Epithelial cell of prostate (primary cell): ENCODE measurements at places on chromosomes 3 and 15.
A peak's percentile ranks its signal among the peaks of the same experiment; 100 is the strongest.

- no peak for DNase-seq
Observed at GRCh38 chr3:132916096-132916495, 122.1 kb upstream of the TMEM108 start.

DNA sequence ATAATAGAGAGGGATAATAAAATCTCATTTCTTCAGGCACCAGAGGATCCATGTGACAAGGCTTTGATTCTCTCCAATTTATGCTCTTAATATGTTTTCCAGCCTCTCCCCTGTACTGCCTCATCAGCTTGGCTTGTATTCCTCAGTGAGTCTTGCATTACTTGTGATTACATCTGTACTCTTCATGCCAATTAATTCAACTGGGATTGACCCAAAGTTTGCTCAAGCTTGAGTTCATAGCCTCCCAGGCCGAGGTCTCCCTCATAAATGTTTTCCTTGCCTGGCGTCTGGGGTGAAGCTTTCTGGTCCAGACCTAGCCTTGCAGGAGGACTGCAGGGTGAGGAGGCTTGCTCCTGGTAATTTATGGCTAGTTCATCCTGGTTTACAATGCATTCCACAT lies 146.9 kb downstream of the CHST2 start:
- no peak for DNase-seq

DNA sequence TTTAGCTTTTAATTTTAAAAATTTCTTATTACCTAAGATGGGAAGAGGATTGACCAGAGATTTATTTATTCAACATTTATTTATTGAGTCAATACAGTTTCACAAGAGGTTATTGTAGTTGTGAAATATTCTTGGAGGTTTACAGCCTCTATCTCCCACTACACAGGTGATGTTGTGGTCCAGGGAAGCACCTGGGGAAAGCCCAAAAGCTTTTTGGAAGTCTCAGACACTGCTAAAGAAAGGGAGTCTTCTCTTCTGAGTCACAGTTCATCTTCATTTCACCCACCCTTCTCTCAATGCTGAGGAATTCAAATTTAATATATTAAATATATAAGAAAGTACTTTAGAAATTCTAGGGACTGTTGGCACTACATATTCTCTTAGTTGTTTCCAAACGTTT lies 41.8 kb downstream of the SERPINI1 start:
- DNase-seq = no peak

GRCh38 chr3:130423064-130423463 lies 77.6 kb downstream of the COL6A5 start:
- DNase-seq = no peak

DNA sequence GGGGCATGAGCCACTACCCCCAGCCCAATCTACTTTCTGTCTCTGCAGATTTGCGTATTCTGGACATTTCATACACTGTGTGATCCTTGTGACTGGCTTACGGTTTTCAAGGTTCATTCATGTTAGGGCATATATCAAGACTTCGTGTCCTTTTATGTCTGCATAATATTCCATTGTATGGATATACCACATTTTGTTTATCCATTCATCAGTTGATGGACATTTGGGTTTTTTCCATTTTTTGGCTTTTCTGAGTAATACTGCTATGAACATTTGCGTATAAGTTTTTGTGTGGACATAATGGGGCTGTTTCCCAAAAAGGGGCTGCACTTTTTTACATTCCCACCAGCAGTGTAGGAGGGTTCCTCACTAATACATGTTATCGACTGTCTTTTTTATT lies 106.6 kb downstream of the PDE8A start:
- DNase-seq = no peak

DNA sequence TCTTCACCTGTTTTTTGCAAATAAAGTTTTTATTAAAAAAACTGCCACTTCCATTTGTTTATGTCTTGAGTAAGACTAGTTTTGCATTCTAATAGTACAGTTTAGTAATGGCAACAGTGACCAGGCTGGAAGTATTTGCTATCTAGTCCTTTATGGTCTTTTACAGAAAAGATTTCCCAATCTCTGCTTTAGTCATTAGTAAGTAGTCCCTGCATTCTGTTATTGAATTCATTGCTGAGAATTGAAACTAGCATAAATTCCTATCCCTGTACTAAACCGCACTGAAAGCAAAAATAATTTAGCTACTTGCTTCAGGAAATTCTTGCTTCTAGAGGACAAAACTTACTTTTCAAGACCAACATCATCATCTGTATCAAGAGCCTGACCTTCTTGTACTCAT lies 46.2 kb downstream of the CNTN6 start:
- no peak for DNase-seq

DNA sequence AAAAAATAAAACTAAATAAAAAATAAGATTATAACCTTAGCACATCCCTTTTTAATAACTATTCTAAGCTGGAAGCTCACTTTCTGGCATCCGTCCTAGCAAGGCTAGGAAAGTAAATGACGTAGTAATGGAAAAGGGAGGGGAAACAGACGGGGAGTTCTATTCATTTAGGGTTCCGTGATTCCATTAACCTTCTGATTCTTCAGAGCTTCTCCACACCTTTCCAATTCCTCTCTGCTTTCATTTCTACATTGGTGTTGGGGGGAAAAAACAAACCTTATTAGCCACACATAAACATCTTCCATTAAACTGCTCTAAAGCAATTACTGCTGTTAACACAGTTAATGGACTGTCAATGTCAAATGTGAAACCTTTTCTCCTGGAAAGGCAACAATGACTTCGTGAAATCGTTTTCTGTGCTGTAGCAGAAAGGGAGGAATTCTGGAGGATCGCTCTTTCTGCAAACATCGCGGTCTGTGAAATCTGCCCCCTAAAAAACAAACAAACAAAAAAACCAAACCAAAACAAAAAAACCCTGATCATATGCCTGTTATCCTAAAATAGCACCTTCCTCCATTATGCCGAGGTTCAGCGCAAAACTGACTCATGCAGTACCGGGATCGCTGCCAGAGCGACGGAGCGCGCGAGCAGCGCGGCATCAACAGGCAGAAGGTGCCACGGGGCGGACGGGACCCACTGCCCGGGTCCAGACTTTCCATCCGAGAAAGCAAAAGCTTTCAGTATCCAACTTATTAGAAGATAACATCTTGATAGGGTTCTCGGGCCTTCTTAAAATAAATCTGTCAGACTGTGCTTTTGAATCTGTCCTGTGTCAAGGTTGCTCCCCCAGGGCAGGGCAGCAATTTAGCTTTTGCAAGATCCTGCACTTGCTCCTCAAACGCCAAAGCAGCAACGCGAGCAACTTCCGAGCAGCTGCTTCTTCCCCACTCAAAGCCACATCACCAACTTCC lies 156.2 kb downstream of the FGF12 start:
- no peak for DNase-seq

DNA sequence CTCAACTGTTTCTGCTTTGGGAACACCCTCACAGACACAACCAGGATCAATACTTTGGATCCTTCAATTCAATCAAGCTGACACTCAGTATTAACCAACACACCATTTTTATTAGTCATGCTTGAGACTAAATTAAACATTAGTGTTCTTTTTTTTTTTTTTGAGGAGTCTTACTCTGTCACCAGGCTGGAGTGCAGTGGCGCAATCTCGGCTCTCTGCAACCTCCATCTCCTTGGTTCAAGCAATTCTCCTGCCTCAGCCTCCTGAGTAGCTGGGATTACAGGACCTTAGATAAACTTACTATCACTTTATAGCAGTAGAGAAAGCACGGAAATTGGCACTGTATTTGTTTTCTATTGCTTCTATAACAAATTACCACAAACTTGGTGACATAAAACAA lies 2.0 kb upstream of the RAB11A start:
- no peak for DNase-seq

DNA sequence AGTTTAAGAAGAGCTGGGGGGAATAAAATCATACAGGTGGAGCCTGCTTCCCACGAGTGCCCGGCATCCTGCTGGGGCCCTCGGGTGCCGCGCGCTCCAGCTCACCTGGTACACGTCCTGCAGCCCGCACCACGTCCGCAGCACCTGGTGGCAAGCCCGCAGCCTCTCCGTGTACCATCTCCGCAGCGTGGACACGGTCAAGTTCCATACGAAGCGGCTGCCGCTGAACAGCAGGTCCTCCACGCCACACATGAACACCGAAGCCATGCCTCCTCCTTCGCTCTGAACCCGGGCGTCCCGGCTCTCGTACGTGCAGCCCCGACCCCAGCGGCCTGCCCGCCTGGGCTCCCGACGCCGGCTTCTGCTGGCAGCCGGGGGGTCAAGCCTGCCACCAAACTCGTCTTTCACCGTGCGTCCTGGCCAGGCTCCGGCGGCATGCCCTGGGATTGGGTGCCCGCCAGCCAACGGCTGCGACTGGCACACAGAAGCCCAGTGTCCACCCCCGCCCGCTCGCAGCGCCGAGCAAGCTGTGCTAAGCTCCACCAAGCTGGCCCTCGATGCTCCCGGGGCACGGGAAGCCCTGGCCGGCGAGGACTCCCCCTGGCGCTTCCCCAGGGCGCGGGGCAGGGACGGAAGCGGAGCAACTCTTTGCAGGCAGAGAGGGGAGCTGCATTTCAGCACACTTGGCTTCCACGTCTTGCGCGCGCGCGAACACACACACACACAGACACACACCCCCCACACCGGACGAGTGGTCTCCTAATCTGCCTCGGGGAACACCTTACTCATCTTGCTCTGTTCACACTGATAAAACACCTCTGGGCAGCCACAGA lies at the start of gene FRMD4B:
TSS of gene FRMD4B (minus strand) at position 366 of the 833 bp plus-strand sequence. CDS start at position 267, 99 bp downstream.
- DNase-seq = no peak

DNA sequence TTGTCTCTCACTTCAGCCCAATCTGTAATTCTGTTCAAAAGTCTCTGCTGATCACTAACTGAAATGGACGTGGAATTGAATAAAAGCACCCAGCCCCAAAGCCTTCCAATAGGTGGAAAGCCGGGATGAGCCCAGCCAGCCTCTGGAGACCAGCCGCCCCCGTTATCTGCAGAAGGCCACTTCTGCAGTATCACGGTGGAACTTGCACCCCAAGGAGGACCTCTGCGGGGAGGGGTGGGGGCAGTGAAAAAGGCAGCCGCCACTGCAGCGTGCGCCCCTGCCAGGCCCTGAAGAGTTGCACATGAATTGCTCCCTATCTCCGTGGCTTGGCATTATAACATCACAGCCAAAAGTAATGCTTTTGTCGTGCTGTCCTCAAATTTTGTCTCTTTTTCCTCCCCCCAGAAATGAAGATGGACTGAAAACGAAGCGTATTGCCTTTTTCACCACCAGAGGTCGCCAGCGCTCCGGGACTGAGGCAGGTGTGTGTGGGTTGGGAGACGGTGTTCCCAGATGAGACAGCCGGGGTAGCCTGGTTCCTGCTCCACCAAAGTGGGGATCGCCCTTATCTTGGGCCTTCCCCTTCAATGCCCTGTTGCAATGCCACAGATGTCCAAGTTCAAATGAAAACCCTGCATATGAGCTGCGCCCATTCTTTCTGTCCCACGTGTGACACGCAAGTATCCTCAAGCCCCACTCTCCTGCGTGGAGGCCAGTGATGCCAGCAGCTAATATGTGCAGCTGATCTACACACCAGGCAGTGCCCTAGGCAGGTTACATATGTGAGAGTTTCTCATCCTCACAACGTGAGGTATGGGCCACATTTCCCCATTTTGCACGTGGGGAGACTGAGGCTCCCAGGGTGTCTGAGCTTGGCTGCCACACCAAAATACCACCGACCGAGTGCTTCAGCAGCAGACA lies 96.0 kb downstream of the LRRK1 start:
- DNase-seq = no peak

- no peak for DNase-seq
Observed at GRCh38 chr3:88996691-88997090, 110.7 kb upstream of the EPHA3 start.

- DNase-seq = no peak
Observed at GRCh38 chr3:94405258-94406035, 342.6 kb downstream of the NSUN3 start.

DNA sequence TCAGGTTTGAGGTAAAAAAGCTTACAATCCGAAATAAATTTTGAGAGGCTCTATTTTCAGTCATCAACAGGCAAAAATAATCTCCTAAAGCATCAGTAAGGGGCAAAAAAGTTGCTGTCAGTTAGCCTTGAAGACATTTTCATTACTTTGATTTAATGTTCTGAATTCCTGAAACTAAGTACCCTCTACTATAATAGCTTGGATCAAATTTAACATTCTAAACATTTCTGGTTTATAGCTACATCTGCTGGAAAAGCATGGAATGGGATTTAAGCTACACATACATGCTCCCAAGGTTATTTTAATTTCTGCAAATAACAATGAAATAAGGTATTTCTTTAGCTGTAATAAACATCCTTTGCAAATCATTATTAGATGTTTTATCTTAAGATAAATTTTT lies 245.4 kb downstream of the ULK4 start:
- DNase-seq = no peak

- peak; percentile 6 for DNase-seq
Observed at GRCh38 chr15:60223176-60223575, 174.6 kb downstream of the ANXA2 start.

GRCh38 chr3:133413161-133414020 lies 13.5 kb downstream of the BFSP2 start:
- DNase-seq = no peak

DNA sequence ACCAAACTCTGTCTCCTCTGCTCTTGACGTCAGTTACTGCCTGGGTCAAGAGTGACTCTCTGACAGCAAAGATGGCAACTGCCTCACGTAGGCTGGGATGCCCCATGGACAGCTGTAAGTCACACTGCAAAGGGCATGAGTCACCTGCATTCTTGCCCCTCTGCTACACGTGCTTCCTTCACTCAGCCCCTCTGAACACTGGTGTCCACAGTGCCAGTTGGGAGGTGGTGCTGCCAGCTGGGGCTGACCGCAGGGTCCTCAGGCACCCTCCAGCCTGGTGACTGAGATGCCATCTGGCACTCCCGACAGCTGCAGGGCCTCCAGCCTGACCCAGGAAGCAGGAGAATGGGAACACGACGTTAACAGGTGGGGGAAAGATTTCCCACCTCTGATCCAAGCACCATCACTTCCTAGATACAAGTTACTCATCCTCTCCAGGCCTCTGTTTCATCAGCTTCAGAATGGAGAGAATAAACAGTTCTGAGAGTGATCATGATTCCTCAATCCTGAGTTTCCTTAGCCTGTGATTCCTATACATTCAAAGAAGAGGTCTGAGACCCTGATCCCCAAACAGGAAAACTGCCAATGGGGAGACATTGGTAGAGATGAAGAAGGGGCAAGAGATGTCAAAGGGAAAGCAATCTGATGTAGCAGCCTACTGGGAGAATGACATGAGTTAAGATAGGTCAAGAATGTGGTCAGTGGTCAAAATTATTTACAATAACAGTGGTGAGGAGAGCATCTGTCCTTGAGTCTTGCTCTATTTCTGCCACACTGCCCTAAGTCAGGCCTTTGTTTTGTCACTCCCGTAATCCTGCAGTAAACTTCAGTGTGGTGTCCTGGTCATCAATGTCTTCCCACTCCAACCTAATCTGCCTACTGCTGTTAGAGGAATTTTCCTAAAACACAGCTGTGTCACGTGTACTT lies 86.1 kb upstream of the BCL6 start:
- no peak for DNase-seq

DNA sequence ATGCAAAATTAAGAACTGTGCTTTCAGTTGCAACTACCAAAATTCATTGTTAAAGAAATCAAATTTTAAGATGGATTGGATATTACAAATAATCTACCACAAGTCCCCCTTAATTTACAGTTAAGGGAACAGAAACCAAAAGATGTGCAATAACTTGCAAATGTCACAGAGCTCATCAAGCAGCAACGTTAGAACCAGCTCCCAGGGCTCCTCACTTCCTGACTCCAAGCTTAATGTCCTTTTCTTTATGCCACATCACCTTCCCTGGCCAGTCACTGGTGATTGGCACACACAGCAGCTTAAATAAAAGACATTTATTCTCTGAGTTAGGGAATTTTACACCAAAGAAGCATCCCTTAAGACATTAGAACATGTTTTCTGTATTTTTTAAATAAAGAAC lies 159.7 kb downstream of the RSL24D1 start:
- DNase-seq = no peak

GRCh38 chr15:92189166-92189565 lies 204.5 kb upstream of the ST8SIA2 start:
- DNase-seq = no peak
